SK-N-SH (cell line): ENCODE measurements at places on chromosomes 5 and 9.

GRCh38 chr5:68531970-68532369, 316.4 kb downstream of the PIK3R1 start:
- no peak for DNase-seq

DNA sequence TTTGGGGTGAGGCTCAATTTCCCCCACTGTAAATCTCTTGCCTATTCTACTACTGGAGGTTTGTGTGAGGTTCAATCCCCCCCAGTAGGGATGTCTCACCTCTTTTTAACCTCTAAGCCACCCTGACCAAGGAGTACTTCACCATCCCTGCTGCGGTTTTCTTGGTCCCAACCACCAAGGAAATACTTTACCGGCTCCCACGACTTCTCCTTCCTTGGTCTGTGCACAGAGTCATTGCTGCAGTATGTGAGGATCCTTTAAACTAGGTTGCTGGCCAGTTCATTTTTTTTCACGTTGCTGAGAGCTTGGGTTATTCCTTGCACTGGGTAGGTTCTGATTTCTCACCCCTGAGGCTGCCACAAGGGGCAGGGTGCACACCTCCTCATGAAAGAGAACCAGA, 22.5 kb upstream of the HMGCS1 start:
- no peak for DNase-seq

DNA sequence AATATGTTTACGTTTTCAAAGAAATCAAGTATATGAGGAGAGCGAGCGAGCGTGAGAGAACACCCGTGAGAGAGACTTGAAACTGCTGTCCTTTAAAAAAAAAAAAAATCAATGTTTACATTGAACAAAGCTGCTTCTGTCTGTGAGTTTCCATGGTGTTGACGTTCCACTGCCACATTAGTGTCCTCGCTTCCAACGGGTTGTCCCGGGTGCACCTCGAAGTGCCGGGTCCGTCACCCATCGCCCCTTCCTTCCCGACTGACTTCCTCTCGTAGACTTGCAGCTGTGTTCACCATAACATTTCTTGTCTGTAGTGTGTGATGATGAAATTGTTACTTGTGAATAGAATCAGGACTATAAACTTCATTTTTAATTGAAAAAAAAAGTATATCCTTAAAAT, 97.0 kb downstream of the PDE6A start:
- DNase-seq = no peak

DNA sequence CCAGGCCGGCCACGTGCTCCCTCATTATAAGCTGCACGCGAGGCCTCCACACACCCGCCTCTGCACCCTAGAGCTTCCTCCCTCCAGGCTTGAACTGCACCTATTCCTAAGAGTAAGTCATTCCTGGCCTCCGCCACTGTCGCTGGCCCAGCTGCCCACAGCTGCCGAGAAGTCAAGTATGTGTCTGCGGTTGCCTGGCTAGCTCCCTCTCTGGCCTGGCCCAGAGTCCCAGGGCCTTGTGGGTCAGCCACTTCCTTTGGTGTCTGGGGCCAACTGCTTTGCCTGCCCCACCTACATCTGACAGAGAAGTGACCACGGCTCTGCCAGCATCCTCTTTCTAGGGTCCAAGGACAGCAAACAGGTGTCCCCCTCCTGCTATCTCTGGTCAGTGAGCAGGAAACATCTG, 18.3 kb downstream of the ABO start:
- no peak for DNase-seq

DNA sequence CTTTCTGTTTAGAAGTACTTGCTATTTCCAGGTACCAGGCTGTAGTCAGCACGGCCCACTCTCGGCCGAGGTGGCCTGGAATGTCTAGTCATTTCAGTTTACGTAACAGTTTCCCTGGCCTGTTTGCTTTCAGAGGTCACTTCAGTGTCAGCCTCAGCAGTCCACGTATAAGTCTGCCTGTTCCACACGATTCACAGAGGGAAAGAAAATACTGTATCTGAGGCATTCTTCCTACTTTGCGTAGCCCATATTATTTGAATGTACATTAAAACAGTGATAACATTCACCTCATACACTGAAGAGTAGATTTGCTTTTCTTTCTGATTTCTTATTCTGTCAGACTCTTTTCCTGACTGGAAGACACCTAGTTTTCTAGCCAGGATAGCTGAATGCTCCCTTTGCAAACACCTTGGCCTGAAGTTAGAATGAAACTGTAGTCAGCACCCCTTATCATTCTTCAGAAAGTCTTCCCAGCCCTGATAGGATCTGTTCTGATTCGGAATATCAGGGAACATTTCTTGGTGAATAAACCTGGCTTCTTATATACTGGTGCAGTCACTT, 140.9 kb downstream of the AOPEP start:
- DNase-seq = peak; percentile 17

DNA sequence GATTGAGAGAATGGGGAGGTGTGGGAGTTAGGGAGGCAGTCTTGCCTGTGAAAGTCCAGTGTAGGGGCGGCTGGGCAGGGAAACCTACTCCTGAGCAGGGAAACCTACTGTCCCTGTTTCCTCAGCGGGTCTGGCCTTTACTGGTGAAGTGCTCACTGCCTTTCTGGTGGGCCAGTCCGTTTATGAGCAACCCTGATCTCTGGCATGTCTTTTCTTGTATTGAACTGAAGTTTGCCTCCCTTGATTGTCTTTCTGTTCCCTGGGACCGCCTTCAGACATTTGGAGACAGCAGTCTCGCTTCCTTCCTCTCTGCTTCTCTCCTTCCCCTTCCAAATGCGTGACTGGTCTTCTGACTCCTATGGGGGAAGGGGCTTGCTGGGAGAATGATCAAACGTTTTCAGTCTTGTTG, 2.9 kb downstream of the SNX18 start:
- no peak for DNase-seq

DNA sequence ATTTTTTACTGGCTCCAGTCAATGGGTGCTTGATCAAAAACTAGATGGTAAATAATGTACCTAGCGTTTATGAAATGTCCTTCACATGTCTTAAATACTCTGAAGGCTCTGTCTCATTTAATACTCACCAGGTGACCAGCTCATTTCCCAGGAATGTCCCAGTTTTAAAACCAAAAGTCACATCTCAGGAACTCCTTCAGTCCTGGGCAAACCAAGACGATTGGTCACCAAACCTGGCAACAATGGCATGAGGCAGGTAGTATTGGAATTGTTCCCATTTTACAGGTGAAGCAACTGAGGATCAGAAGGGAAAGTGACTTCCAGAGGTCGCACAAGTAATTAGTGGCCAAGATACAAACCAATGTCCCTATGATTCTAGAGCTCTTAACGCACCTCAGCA, 27.7 kb downstream of the SMIM23 start:
- no peak for DNase-seq

- DNase-seq = no peak
Observed at GRCh38 chr9:123518338-123518737, 162.3 kb downstream of the CRB2 start.

DNA sequence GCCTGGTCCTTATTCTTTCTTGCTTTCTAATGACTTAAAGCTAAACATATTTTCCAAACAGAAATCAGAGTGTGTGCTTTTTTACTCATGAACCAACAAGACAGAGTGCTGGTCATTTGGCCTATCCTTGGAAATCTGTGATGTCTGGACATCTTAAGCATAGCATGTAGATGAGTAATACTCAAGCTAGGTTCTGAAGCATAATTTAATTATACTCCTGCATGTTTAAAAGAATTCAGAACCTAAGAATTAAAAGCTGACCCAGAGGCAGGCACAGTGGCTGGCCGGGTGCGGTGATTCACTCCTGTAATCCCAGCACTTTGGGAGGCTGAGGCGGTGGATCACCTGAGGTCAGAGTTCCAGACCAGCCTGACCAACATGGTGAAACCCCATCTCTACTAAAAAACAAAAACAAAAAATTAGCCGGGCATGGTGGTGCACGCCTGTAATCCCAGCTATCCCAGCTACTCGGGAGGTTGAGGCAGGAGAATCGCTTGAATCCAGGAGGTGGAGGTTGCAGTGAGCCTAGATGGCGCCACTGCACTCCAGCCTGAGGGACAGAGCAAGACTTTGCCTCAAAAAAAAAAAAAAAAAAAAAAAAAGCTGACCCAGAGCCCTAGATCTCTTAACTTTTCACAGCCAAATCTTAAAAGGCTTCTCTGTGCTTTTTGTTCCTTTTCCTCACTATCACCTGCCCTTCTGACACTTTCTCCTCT, 16.2 kb upstream of the TJP2 start:
- DNase-seq = no peak

- DNase-seq = no peak
Observed at GRCh38 chr5:164324239-164324638, 818.8 kb downstream of the MAT2B start.

DNA sequence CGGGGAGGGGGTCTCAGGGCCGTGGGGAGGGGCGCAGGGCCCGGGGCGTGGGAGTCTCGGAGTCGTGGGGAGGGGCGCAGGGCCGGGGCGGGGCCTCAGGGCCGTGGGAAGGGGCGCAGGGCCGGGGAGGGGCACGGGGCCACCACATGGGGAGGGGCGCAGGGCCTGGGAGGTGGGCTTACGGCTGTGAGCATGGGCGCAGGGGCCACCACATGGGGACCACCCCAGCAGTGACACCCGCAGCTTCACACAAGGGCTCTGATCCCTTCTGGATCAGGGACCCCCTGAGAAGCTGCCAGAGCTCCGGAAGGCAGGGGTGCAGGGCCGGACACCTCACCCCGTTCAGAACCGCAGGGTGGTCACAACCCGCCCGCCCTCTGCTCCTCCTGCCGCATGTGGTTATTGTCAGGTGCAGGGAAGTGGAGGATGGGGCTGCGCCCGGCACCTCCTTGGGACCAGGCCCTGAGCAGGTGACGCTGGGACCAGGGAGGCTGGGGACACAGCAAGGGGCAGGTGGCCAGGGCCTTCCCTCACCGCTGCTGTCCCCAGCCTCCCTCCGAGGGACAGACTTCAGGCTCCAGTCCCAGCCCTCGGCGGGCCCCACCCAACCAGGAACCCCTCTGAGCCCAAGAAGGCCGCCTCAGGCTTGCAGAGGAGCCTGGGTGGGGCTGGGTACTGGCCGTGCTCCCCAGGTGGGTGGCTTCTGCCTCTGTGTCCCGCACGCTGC, 53.7 kb downstream of the EXD3 start:
- no peak for DNase-seq

DNA sequence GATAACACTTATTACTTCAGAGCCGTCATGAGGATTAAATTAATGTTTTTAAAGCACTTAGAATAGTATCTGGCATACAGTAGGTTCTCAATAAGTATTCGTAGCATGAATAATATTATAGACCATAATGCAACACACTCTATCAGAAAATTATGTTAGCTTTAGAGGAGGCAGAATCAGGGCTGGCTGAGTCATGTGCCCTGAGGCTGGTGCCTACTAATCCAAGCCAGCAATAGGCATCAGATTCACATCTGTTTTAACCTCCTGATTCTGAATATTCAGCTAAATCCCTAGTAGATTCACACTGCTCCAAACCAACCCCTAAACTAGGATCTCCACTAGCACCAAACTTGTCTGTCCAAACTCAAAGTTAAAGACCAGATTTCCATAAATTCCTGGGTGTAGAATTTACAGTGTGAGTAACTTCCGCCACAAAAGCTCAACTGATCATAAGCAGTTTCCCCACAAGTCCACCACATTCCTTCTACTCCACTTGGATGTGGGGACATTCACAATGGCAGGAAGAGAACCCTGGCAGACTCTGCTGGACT, 170.0 kb upstream of the DAPK1 start:
- peak; percentile 27 for DNase-seq

DNA sequence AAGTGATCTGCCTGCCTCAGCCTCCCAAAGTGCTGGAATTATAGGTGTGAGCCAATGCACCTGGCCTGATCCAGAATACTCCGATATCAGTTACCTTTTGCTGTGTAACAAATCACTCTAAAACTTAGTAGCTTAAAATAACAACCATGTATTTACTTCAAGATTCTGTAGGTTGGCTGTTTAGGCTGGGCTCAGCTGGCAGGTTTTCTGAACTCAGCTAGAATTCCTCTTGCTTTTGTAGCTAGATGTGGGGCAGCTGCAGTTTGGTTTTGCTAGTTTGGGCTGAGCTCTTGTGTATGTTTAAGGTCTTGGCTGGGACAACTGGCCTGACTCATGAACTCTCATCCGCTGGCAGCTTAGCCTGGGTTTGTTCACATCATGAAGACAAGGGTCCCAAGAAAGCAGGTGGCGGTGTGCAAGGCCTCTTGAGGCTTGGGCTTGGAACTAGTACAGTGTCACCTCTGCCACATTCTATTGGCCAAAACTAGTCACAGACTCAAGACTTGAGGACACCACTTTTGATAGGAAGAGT, 138.3 kb upstream of the SHB start:
- DNase-seq = no peak

DNA sequence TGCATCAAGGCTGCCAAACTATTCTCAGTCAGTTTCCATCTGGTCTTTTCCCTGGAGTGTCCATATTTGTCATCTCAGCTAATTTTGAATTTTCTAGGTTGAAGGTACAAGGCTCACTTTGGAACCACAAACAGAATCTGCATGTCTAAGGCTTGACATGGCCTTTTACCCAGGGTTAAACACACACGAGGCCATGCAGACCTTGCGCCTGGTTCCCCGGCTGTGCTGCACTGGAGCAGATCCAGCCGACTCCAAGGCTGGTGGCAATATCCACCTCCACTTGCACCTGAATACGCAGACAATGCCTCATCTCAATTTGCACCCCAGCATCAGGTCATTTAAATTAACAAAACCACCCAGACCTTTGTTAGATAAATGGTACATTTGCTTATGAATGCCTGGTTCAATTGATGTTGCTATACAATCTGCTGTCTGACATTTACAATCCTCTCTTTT, 276.2 kb downstream of the HSPA4 start:
- DNase-seq = no peak

DNA sequence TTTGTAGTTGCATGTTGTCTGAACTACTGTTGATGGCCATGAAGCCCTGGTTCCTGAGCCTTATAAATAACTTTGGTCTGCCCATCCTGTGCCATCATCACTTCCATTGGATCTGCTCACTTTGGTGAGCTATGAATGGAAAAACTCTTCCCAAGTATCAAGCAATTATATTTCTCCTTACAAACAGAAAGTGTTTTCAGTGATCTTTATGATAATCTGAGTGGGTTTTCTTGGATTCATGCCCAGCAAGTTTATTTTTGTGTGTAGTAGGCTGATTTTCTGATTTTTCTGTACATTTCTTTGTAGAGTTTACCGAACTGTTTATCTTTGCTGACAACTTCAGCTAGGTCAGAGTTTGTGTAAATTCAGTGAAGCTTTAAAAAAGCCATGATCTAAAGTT, 31.0 kb downstream of the CAMK4 start:
- no peak for DNase-seq

DNA sequence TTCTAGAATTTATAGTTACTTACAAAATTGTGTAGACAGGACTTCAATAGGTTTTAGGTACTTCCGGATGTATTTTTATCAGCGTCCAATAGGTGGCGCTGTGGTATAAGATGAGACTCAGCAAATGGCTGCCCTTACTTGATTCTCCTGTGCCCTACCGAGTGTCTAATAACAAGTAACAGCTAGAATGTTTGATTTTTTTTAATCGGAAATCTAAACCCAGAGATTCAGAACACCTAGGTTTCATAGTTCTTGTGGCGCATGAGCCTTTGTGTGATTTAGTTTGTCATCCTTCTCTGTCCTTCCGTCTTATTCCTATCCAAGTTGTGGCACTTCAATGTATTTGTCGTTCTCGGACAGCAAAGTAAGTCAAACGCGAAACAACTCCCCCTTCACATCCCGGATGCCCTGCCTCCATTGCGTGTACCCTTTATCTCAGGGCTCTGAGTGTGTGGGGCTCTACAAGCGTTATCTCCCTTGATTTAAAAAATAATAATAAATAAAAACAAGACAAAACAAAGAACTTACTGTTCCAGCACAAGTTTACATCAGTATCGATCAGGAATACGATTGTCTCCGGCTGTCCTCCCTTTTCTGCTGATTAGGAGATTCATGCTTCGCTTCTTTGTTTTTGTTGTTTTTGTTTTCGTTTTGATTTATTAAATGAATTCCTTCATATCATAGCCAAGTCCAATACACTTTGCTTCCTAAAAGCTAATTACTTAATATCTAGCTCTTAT, 50.7 kb upstream of the SLC30A5 start:
- DNase-seq = peak; percentile 63
